Sciatic nerve (tissue), 2 donors: ENCODE measurements at places on chromosomes 2 and 18.
A peak's percentile ranks its signal among the peaks of the same experiment; 100 is the strongest.

GRCh38 chr2:54986264-54986663 is 64.0 kb downstream of the RTN4 start:
- DNase-seq, result no peak

GRCh38 chr18:36526611-36527010 is 229.1 kb downstream of the FHOD3 start:
- DNase-seq, result no peak

DNA sequence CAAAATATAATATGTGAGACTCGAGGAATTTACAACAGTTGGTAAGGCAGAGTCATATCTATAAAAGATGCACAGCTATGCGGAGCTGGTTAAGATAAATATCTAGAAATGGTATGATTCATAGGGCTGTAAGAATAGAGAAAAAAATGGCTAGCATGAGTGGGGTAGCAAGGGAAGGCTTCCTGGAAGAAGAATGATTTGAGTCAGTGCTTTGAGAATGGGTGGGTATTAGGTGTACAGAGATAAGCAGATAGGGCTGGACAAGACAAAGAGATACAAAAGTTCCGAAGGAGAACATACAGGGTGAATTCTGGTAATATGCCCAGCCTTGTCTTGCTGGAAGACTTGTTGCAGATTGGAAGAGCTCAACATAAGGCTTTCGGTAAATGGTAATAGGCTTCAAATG is 291.5 kb upstream of the CCDC68 start:
- no peak for DNase-seq

- peak; percentile 71 for DNase-seq
Observed at GRCh38 chr2:191696001-191696400, 18.1 kb downstream of the NABP1 start.

DNA sequence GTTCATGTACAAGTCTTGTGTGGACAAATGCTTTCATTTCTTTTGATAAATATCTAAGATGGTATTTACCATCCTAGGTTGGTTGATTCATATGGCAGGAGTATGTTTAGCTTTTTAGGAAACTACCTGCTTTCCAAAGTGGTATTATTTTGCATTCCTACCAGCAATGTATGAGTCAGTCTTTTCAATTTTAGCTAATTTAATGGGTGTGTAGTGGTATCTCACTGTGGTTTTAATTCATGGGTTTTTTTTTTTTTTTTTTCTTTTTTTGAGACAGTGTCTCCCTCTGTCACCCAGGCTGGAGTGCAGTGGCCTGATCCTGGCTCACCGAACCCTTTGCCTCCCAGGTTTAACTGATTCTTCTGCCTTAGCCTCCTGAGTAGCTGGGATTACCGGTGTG is 4.2 kb downstream of the ZNF512 start:
- no peak for DNase-seq

DNA sequence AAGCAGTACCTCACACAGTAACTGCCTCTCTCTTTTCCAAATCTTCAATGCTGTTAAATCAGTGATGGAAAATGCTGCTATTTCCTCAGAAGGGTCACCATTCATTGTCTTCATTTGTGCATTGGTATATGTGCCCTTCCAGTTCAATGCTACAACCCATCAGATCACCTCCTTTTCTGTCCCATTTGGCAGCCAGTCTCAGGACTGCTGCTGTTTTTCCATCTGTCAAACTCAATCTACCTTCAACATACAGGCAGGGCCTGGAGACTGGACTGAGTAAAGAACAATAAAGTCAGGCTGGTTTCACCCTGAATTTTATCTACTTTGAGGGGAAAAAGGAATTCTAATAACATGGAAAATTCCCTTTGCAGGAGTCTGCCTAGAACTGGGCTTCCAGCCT is 17.9 kb downstream of the ZNF385B start:
- DNase-seq, result no peak

DNA sequence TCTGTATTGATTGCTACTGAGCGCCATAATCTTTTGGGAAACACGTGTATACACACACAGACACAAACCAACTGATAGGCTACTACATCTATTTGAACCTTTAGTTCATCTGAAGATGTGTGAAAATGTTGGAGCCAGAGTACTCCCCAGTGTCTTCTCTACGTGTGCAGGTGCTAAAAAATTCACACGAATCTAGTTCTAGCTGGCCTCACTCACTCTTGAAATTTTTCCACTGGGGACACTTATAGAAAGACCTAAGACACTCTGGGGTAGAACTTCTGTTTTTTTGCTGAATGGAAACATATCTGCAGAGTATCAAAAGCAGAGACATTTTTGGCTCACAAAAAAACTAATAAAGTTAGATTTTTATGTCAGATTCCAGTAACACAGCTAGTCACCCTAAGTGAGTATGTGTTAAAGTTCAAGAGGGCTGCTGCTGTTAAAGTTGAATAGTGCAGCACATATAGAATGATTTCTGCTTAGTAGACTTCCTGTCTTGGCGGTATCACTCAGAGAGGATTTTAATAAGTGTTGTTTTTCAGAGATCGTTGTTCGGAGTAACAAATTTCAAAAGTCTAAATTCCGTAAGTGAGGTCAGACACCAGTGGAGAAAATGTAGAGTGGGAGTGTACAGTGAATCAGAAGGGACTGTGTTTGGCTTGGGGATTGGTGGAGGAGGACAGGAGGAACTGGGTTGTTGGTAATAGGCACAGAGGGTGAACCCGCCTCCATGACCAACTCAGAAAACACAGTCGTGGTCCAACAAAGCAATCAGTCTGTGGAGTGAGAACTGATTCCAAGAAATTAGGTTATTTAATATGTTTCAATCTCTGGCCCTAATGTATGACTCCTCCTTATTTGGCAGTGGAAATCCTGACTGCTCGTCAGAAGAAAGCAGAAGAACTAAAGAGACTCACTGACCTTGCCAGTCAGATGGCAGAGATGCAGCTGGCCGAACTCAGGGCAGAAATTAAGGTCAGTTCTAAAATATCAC is 43.1 kb downstream of the KCTD18 start:
- no peak for DNase-seq

GRCh38 chr18:2217356-2217755 is 353.9 kb downstream of the METTL4 start:
- no peak for DNase-seq

GRCh38 chr18:31497836-31498573 is at the start of gene DSG2:
DSG2 (plus strand) TSS chr18:31498177; CDS start chr18:31498252, 75 bp downstream.
- peak; percentile 60 for DNase-seq

DNA sequence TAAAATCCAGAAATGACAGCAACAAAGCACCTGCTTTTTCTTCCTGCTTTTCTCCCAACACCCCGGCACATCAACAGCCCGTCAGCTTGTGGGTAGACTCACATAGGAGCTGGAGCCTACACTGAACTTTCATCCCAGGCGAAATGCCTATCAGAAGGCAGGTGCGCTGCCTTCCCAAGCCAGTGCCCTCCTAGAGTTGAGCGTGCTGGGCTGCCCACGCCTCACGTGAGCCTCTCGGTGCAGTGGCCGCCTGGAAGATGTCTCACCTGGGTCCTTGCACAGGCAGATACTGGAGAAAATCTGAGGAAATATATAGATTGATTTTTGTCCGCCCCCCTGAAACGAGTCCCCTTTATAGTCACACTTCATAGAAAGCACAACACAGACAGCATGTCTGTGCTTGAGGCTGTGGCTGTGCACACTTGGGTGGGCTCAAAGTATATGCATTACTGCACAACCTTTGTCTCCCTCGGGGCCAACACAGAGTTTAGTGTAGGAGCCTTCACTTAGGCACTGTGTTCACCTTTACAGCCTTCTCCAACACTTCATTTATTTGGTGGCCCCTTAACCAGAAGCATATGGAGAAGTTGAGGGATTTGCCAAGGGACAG is 112.5 kb downstream of the SMAD7 start:
- DNase-seq, result no peak

- no peak for DNase-seq
Observed at GRCh38 chr2:120787111-120787821, 51.6 kb downstream of the GLI2 start.

DNA sequence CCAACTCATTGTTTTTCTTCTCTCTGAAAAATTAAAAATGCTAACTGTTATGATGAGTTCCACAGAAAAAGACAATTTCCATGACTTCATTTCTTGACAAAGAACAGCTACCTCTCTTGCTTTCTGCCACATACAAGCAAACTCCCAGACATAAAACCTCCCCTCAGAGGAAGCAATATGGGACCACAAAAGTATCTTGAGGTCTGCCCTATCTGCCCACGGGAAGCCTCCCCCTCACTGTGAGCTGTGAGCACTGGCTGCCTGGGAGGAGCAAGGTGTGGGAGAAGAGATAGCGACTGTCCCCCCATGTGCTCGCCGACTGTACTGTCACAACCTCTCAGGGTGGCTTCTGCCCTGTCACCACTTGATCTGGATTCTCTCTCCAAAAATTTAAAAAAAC is 69.7 kb upstream of the NRP2 start:
- DNase-seq, result no peak

DNA sequence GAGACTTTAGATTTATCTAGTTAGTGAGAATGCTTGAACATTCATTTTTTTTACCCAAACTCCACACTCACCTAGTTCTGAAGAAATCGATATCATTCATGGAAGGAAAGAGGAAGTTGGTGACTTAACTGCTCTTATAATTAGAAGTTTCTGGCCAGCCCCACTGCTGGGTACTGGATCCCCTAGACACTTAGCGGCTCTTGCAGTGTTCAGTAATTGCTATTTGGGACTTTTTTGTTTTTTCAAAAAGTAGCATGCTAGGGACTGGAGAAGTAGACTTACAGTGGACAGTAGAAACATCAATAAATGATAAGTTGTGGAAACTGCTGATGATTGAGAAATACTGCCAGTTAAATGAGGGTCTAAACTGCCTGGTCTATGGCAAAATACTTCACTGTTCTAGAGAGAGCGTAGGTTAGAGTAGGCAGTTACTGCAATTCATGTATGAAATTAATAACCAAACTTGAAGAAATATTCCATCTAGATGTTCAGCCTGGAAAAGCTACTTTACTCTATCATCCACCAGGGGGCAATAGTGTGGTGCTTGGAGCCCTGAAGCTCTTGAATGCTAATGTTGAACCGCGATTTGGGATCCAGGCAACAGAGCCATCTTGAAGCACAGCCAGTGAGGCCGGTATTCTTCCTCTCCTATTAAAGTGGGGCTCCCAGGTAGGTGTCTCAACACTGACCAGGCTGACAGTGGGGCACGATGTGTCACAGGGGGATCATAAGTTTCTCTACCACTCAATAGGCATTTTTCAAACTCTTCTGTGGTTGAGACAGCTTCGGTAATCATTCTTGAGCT is 146.1 kb upstream of the SESTD1 start:
- no peak for DNase-seq

DNA sequence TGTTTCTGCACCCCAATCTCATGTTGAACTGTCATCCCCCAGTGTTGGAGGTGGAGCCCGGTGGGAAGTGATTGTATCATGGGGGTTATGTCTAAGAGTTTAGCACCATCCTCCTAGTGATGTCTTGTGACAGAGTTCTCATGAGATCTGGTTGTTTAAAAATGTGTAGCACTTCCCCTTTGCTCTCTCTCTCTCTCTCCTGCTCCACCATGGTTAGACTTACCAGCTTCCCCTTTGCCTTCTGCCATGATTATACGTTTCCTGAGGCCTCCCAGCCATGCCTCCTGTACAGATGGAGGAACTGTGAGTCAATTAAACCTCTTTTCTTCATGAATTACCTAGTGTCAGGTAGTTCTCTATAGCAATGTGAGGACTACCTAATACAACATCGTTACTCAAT is 396.9 kb upstream of the LRATD1 start:
- DNase-seq, result no peak

DNA sequence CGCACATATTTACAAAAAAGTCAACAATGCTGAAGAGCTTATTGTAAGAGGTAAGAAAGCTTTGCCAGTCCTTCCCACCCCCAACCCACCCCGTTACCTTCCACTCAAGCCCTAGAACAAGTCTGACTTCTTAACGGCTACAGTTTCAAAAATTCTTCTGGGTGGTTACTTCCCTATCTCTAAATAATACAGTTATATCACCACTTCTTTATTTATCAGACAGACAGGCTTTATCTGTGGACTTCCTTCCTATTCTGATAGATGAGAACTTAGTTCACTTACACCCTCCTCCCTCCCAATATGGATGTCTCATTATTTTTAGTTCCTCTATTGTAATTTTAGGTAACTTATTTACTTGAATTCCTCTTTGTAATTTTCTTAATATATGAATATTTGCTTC is 26.7 kb upstream of the ACTR3 start:
- DNase-seq, result no peak

DNA sequence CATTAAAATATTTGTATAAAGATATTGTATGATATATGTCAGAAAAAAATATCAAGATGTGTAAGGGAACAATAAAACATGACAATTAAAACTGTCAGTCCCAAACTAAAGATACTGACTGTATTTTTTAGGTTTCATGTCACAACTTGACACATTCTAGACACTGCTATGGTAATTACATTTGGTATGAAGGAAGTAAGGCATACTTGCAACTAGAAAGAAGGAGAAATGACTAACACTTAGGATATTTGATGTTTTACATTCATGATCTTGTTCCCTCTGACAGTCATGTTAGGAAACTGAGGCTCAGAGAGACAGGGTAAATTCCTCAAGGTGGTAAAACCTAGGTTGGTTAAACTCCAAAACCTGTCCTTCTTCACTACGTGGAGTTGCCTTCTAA is 68.3 kb downstream of the TMEFF2 start:
- no peak for DNase-seq

DNA sequence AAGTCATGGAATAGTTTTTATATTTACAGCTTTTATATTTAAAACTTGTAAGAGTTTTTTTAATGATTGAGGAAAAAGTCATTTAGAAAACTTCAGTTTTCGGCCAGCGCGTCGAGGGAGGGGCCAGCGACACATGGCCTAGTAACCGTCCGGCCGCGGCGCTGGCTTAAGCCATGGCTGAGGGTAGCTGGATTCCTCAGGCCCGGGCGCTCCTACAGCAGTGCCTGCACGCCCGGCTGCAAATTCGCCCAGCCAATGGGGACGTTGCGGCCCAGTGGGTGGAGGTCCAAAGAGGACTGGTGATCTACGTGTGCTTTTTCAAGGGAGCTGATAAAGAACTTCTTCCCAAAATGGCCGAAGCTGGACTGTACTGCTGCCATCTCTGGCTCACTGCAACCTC is 4.9 kb upstream of the KLHL41 start:
- DNase-seq, result no peak

DNA sequence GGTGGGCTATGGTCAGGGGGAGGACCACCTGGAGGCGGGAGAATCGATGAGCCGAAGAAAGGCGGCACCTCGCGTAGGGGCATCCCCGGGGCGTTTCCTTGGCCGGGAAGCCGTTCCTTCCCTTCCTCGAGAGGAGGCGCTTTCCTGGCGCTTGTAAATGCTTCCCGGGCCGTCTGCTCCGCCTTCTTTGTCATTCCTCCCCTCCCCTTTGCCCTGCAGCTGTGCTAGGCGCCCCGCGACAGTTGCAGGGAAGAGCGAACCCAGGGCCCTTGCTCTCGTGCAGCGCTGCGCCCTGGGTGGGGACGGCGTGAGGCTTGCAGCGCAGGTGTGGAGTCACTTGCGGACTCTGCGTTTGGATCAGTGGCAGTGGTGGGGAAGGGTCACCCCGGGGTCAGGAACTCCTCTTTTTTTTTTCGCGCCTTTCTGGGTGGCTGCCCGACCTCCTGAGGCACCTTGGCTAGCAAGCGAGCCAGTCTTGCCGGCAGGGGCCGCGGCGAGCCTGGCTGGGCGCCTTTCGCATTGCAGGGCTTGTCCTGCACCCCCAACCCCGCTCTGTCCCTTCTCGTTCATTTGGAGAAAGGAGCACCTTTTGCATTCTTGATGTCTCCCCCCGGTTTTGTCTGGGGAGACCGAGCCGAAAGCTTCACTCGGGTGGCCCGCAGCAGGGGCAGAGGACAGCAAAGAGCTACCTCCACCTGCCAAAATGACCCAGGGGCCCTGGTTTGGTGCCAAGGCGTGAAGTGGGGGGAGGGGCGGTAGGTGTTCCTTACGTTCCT is 858 bp downstream of the KCNS3 start:
- peak; percentile 79 for DNase-seq

GRCh38 chr2:153105829-153106578 is 372.6 kb downstream of the RPRM start:
- DNase-seq, result no peak

- peak; percentile 60 for DNase-seq
Observed at GRCh38 chr2:209872675-209873074, 101.0 kb downstream of the UNC80 start.
